ENCODE measurements at places on chromosomes 16 and 17. TPM values are rescaled to one million over a fixed set of nuclear protein-coding genes. Genes with fewer than 3 reads are reported as not detected.

KRT32 gene
- total RNA-seq = not detected

REXO5 gene
- total RNA-seq = 4.1 TPM

MT1M gene
- 0.24 TPM for total RNA-seq

TP53TG3B gene
- not detected for total RNA-seq

VAT1L gene
- total RNA-seq = not detected

MYO15A gene
- 0.32 TPM for total RNA-seq

CHRNB1 gene
- total RNA-seq = 31.2 TPM

CENPT gene
- total RNA-seq = 36.1 TPM

SDR42E2 gene
- not detected for total RNA-seq

PPP4C gene
- total RNA-seq = 147 TPM

- DNase-seq = no peak
Measured at GRCh38 chr17:15273141-15273793, 8.1 kb upstream of the PMP22 start.

- no peak for DNase-seq
Measured at GRCh38 chr17:78276098-78276887, 44.9 kb downstream of the TMEM235 start.

- DNase-seq = peak; percentile 6
Measured at GRCh38 chr17:11238705-11239104, 2.3 kb upstream of the SHISA6 start.

GRCh38 chr17:78368348-78368747, 8.5 kb upstream of the SOCS3 start:
- DNase-seq = no peak

GRCh38 chr17:69779378-69780214, 295.4 kb upstream of the KCNJ16 start:
- no peak for DNase-seq

GRCh38 chr17:2562162-2562858, 31.1 kb upstream of the PAFAH1B1 start:
- no peak for DNase-seq

- peak; percentile 70 for DNase-seq
Measured at GRCh38 chr16:12341966-12342365, 365.4 kb downstream of the SNX29 start.

DNA sequence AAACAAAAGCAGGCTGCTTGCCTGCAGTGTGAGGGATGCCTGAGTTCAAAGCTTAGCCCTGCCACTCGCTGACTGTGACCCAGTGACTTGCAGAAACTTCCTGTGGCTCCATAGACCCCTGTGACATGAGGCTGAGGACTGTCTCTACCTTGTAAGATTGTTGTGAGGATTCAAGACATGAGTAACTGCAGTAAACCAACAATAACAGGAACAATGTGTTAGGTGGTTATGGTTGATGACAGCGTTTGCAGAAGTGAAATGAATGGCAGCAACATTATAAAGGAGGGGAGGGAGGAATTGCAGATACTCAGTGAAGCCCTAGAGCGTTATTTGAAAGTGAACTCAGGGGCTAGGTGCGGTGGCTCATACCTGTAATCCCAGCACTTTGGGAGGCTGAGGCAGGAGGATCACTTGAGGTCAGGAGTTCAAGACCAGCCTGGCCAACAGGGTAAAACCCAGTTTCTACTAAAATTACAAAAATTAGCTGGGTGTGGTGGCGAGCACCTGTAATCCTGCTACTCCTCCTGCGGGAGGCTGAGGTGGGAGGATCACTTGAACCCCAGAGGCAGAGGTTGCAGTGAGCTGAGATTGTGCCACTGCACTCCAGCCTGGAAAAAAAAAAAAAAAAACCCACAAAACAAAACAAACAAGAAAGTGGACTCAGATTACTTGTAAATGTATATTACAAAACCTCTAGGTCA, 33.5 kb upstream of the EMP2 start:
- no peak for DNase-seq

DNA sequence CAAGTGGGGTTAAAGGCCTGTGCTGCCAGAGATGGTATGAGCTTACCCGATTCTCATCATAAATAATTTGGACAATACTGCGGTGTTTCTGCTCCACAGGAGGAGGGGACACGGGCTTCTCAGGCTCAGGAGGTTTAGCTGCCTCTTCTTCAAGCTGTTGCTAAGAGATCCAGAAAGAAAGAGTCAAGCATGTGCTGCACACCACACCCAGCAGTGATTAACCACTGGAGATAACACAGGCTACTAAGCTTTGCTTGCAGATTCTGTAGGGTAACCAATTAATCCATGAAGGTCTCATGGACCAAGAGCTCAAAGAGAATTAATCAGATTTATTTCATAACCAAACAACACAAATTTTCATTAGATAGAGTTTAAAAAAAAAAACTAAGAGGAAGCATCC, 56.6 kb downstream of the NCOR1 start:
- DNase-seq = no peak

- DNase-seq = peak; percentile 50
Measured at GRCh38 chr16:56944954-56945839, 13.3 kb downstream of the HERPUD1 start.

- no peak for DNase-seq
Measured at GRCh38 chr16:76784530-76784929, 406.5 kb upstream of the MON1B start.

GRCh38 chr17:46903762-46904672, 18.9 kb upstream of the GOSR2 start:
- DNase-seq = no peak

GRCh38 chr16:64704386-64704785, 417.5 kb downstream of the CDH11 start:
- no peak for DNase-seq

- DNase-seq = no peak
Measured at GRCh38 chr16:23317751-23318150, 15.6 kb downstream of the SCNN1B start.

DNA sequence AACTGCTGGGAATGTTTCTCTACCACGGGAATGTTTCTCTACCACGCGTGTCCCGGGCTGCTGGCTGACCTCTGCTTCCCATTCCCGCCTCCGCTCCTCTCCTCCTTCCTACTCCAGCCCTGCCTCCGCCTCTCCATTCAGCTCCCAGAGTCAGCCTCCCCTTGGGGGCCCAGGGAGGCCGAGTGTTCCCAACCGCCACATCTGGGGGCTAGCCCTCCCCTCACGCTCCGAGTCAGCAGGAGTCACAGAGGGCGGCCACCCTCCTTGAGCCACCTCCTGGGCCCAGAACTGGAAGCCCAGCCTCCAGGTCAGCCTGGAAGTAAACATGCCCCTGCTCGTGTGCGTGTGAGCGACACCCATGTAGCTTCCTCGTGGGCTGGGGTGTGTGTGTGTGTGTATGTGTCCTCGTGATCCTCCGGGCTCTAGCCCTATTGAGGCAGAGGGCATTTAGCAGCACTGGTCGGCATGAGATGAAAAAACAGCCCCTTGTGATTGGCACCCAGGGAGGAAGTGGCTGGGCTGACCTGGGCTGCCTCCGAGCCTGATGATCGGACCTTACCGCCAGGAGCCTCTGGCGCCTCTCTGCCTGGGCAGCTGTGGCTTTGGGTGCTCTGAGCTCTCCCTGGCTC, 7.3 kb downstream of the CYGB start:
- peak; percentile 51 for DNase-seq

Data from foreskin keratinocyte (primary cell).